ENCODE measurements at places on chromosomes 16 and 17.
A peak's percentile ranks its signal among the peaks of the same experiment; 100 is the strongest.

DNA sequence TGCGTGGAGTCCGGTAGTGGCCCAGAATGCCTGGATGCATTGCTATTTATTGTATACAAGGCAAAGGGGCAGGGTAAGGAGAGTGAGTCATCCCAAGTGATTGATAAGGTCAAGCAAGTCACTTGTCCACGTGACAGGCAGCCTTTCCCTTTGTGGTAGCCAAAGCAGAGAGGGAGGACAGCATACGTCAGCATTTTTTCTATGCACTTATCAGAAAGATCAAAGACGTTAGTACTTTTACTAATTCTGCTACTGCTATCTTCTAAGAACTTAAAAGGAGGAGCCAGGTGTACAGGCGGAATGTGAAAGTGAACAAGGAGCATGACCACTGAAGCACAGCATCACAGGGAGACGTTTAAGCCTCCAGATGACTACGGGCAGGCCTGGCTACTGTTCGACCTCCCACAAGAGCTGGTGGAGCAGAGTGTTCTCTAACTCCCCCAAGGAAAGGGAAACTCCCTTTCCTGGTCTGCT is 47.9 kb upstream of the ARL4D start:
- no peak for DNase-seq
- H3K4me3 ChIP-seq, result no peak overlapping the region
- H3K27ac ChIP-seq, result no peak overlapping the region
- no peaks in the 10 kb centered on the region for H3K27me3 ChIP-seq

GRCh38 chr16:22217890-22218730 is 12.0 kb downstream of the EEF2K start:
- DNase-seq, result no peak
- no peak overlapping the region for H3K4me3 ChIP-seq
- peaks cover 33% of the 10 kb centered on the region for H3K4me1 ChIP-seq
- peaks cover 11% of the 10 kb centered on the region for H3K36me3 ChIP-seq

- no peak for DNase-seq
- H3K36me3 ChIP-seq, result peaks cover 22% of the 10 kb centered on the region
- H3K27me3 ChIP-seq, result no peaks in the 10 kb centered on the region
- no peak overlapping the region for H3K4me3 ChIP-seq
- H3K4me1 ChIP-seq, result peaks cover 30% of the 10 kb centered on the region
- H3K27ac ChIP-seq, result peak overlapping the region; percentile 72
Observed at GRCh38 chr16:67857547-67858233, 10.2 kb upstream of the CENPT start.

DNA sequence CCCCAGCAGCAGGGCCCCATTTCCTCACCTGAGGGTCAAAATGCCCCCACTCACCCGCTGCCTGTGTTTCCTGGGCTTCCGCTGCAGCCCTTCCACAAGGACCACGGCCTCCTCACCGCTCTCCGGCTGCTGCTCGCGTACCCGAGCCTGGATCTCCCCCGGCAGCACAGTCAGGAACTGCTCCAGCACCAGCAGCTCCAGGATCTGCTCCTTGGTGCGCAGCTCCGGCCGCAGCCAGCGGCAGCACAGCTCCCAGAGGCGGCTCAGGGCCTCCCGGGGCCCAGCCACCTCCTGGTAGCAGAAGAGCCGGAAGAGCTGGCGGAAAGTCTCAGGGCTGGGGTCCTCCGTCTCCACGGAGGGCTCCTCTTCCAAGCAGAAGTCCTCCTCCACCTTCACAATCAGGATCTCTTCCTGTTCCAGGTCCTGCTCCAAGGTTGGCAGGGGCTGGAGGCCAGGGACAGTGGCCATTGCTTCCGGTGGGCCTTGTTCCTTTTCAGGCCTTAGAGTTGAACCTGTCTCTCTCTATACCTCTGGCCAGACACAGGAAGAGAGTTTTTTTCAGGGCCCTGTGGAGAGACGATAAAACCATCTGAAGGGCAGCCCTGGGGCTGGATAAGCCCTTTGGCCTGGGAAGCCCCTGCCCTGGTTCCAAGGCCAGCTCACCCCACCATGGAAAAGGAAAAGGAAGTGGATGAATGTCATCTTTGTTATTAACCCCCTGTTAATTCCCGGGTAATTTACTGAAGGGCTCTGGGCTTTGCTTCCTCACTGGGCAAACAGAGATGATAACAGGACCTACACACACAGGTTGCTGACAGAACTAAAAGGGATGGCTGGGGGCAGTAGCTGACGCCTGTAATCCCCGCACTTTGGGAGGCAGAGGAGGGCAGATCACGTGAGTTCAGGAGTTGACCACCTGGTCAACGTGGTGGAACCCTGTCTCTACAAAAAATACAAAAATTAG is 1.2 kb downstream of the ZNF500 start:
- peak overlapping the region; percentile 85 for H3K4me3 ChIP-seq
- no peaks in the 10 kb centered on the region for H3K36me3 ChIP-seq
- H3K27ac ChIP-seq, result peak overlapping the region; percentile 86
- peaks cover 23% of the 10 kb centered on the region for H3K4me1 ChIP-seq
- H3K27me3 ChIP-seq, result no peaks in the 10 kb centered on the region

GRCh38 chr16:74480150-74481029 is 59.1 kb upstream of the CLEC18B start:
- no peak overlapping the region for H3K4me3 ChIP-seq
- no peak for DNase-seq
- H3K27me3 ChIP-seq, result no peaks in the 10 kb centered on the region
- H3K36me3 ChIP-seq, result peaks cover 28% of the 10 kb centered on the region
- no peak overlapping the region for H3K27ac ChIP-seq

- DNase-seq, result no peak
- peak overlapping the region; percentile 100 for H3K4me3 ChIP-seq
- H3K36me3 ChIP-seq, result peaks cover 25% of the 10 kb centered on the region
- H3K4me1 ChIP-seq, result peaks cover 41% of the 10 kb centered on the region
Observed at GRCh38 chr16:58733248-58733670, 857 bp downstream of the GOT2 start.

- DNase-seq, result no peak
- H3K4me3 ChIP-seq, result no peak overlapping the region
- H3K27me3 ChIP-seq, result no peaks in the 10 kb centered on the region
- H3K36me3 ChIP-seq, result peaks cover 30% of the 10 kb centered on the region
Observed at GRCh38 chr16:3696425-3697218, 20.7 kb downstream of the TRAP1 start.

GRCh38 chr17:40069751-40070708 is 7.3 kb downstream of the THRA start:
- H3K27me3 ChIP-seq, result no peaks in the 10 kb centered on the region
- peak overlapping the region; percentile 95 for H3K27ac ChIP-seq
- H3K4me3 ChIP-seq, result peak overlapping the region; percentile 80
- peaks cover 66% of the 10 kb centered on the region for H3K4me1 ChIP-seq

DNA sequence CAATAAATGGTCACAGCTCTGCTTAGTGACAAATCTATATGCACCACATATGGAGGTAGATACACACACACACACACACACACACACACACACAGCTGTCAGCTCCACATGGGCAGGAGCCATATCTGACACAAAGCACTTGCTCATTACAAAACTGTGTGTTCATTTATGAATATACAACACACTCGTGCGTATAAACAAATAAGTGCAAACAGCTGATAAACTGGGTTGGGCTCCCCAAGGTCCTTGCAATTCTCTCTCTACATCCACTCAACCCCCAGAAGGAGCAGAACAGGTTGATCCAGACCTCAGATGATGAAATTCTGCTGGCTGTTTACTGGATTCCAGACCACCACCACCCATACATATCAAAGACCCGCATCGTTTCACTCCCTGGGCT is 140.7 kb downstream of the XYLT1 start:
- DNase-seq, result no peak
- no peaks in the 10 kb centered on the region for H3K4me1 ChIP-seq
- no peak overlapping the region for H3K27ac ChIP-seq
- no peaks in the 10 kb centered on the region for H3K36me3 ChIP-seq
- H3K27me3 ChIP-seq, result no peaks in the 10 kb centered on the region
- H3K4me3 ChIP-seq, result no peak overlapping the region

DNA sequence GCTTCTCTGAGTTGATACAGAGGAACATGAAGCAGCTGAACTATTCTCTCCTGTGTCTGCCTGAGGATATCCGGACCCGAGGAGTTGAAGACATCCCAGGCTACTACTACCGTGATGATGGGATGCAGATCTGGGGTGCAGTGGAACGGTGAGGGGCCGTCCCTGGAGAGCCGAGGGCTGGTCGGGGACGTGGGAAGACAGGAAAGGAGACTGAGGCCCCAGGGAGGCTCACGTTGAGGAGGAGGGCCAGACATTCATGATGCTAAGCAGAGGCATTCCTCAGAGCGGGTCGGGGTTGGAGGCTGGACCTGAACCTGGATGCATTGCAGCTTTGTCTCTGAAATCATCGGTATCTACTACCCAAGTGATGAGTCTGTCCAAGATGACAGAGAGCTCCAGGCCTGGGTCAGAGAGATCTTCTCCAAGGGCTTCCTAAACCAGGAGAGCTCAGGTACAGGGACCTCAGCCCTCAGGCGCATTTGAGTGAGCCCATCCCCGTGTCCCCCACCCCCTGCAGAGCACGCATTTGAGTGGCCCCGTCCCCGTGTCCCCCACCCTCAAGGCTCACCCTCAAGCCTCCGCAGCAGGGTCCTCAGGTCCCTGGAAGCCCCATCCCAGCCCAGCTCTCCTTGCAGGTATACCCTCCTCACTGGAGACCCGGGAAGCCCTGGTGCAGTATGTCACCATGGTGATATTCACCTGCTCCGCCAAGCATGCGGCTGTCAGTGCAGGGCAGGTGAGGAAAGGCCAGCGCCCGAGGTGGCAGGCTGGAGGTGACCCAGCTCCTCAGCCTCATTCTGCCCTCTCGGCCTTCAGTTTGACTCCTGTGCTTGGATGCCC is 8.3 kb downstream of the ALOX15B start:
- H3K27ac ChIP-seq, result no peak overlapping the region
- H3K4me1 ChIP-seq, result no peaks in the 10 kb centered on the region
- no peak overlapping the region for H3K4me3 ChIP-seq
- no peak for DNase-seq
- H3K27me3 ChIP-seq, result no peaks in the 10 kb centered on the region

DNA sequence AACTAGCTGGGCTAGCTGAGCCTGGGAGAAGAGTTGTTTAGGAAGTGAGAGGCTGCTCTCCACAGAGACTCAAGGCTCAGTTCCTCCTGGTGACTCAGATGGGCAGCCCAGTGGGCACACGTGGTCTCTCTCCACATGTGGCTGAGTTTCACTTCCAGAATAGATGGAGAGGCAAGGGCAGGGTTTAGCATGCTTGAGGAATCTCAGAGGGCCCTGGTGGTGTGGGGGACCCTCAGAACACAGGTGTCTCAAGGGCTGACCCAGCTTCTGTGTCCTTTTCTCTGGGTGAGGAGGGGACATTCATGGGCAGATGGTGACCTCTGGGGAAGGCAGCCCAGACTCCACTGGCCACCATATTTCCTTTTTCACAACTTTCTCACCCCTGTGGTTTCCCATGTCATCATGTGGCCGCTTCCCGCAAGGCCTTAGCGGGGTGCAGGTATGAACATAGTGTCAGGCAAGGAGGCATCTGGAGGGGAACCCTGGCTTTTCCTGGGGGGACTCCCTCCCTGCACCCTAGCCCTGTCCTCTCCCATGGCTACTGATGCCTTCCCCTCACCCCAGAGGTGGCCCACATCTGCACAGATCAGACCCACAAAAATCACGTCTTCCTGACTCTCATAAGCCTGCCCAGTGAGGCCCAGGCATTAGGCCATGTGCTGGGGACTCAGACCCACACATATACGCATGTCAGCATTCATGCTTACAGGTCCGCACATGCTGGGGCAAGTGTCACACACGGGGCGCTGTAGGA is 3.3 kb downstream of the GRN start:
- no peak overlapping the region for H3K4me3 ChIP-seq
- no peaks in the 10 kb centered on the region for H3K36me3 ChIP-seq
- peak; percentile 29 for DNase-seq
- H3K4me1 ChIP-seq, result peaks cover 20% of the 10 kb centered on the region

DNA sequence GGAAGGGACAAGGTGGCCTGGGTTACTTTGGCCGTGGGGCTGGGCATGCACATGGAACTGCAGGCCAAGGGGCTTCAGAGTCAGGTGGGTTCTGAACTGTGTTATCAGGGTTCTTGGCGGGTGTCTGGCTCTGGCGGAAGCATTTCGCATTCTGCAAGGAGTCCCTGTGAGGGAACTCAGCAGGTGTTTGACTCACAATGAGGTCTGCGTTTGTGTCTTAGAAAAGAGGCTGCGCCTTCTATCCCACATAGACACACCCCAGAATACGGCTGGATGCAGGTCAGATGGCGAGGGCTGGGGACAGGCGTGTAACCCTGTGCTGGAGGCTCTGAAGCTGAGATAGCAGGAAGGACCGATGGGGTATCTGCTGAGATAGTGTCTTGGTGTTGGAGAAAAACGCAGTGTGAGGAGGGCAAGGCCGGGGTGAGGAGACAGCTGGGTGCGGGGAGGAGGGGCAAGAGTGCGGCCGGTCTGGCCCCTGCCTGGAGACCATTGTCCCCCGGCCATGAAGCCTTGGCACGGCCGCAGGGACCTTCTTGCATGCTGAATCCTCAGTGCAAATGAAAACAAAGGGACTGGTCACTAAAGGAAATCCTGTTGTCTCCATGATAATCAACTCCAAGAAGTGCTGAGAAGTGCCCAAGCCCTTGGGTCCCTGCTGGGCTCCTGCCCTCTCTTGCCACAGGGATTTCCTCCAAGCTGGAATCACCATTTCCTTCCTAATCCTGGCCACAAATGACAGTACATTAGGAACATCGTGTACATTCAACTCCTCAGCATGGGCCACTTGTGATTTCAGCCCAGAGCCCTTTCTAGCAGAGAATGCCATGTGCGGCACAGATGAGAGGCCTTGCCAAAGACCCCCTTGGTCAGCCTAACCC is 22.8 kb upstream of the MTSS2 start:
- H3K4me1 ChIP-seq, result no peaks in the 10 kb centered on the region
- H3K4me3 ChIP-seq, result no peak overlapping the region
- peaks cover 2% of the 10 kb centered on the region for H3K36me3 ChIP-seq
- H3K27me3 ChIP-seq, result no peaks in the 10 kb centered on the region
- no peak for DNase-seq

GRCh38 chr16:86671486-86672178 is 93.3 kb downstream of the FOXL1 start:
- H3K36me3 ChIP-seq, result no peaks in the 10 kb centered on the region
- H3K4me1 ChIP-seq, result peaks cover 5% of the 10 kb centered on the region
- H3K27me3 ChIP-seq, result peaks cover 27% of the 10 kb centered on the region

- no peak overlapping the region for H3K4me3 ChIP-seq
- H3K27ac ChIP-seq, result no peak overlapping the region
- no peaks in the 10 kb centered on the region for H3K36me3 ChIP-seq
- no peak for DNase-seq
Observed at GRCh38 chr16:29318037-29318436, 88.5 kb downstream of the NPIPB11 start.

- no peak for DNase-seq
- H3K4me1 ChIP-seq, result peaks cover 19% of the 10 kb centered on the region
- no peaks in the 10 kb centered on the region for H3K36me3 ChIP-seq
- H3K4me3 ChIP-seq, result no peak overlapping the region
- H3K27ac ChIP-seq, result no peak overlapping the region
Observed at GRCh38 chr16:17265154-17265553, 205.6 kb downstream of the XYLT1 start.

- H3K36me3 ChIP-seq, result no peaks in the 10 kb centered on the region
- no peak overlapping the region for H3K27ac ChIP-seq
- H3K27me3 ChIP-seq, result no peaks in the 10 kb centered on the region
Observed at GRCh38 chr17:65193305-65193704, 56.1 kb downstream of the RGS9 start.

- H3K36me3 ChIP-seq, result peaks cover 48% of the 10 kb centered on the region
- H3K4me1 ChIP-seq, result peaks cover 19% of the 10 kb centered on the region
- no peak for DNase-seq
- no peak overlapping the region for H3K4me3 ChIP-seq
- no peak overlapping the region for H3K27ac ChIP-seq
Observed at GRCh38 chr16:87725596-87726235, 40.1 kb downstream of the KLHDC4 start.

All from activated naive CD8-positive, alpha-beta T cell treated with anti-CD3 and anti-CD28 coated beads, Interleukin-2, amount 50 U/mL, for 24 hours (primary cell).